ENCODE measurements at places on chromosomes 11 and 22.

- DNase-seq, result no peak
Observed at GRCh38 chr11:61919705-61920631, 2.6 kb upstream of the RAB3IL1 start.

DNA sequence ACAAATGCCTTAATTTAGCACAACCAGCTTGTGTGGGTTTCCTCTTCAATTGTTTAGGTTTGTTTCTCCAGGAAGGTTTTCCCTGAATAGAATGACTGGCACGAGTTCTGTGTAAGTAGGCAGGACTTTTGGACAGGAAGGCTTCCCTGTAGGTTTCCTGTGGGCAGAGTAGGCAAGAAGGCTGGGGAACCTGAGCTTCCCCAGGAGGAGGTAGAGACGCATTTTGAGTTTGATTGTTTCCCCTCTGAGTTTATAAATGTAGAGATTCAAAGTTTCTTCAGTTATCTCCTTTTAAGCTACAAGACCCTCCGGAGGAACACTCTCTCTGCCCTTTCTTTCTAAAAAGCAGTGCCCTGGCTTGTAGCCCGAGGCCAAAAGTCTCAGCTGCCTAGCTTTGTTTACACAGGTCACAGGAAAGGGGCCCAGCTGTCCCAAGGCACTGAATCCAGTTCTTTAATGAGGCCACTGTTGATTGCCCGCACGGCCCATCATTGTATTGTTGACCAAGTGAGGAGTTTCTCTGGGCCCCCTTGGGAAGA lies 66.6 kb upstream of the RDX start:
- DNase-seq, result peak; percentile 26

- DNase-seq, result no peak
Observed at GRCh38 chr11:84906995-84907394, 720.1 kb downstream of the DLG2 start.

DNA sequence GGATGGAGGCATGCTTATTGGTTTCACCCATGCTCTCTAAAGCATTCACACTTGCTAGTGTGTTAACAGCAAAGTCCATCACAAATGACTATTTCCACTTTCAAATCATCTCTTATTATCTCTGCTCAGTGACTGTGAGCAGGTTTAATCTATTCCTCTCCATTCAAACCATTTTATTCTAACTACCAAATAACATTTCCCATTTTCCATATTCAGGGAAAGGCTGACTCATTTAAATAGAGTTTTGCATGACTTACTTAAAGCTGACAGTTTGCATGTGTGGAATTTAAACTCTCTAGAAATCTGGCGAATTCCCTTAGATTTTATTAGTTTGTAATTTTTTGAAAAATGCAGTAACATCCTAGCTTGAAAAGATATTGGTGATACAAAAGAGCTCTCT lies 615.7 kb upstream of the LRRC4C start:
- no peak for DNase-seq

GRCh38 chr11:2525166-2525861 lies 80.5 kb downstream of the KCNQ1 start:
- DNase-seq, result no peak

DNA sequence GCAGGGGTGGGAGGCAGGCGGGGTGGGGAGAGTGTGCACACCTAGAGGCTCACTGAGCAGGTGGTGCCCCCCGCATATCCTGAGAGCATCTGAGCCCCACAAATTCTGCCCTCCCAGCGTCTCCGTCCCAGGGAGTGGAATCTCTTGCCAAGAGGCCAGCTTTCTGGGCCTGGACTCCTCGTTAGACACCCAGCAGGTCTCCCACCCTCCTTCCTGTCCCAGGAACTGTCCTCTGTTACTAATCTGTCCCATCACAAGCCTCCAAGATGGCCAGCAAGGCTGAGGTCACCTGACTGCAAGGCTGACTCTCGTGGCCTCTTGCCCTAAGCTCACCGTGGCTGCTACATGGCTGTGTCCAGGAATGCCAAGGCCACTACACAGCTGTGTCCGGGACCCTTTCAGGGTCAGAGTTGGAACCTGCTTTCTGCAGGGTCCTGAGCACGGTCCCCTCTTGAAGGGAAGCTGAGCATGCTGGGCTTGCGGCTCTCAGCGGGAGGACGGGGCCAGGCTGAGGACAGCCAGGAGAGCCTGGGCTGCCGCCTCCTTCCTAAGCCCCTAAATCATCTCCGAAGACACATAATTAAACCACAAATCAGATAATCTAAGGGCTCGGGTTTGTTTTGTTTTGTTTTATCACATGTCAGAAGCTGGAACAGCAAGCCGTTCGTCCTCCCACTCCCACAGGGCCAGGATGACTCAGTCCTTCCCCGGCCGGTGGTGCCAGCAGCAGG lies 1327.3 kb downstream of the TBC1D22A start:
- no peak for DNase-seq

DNA sequence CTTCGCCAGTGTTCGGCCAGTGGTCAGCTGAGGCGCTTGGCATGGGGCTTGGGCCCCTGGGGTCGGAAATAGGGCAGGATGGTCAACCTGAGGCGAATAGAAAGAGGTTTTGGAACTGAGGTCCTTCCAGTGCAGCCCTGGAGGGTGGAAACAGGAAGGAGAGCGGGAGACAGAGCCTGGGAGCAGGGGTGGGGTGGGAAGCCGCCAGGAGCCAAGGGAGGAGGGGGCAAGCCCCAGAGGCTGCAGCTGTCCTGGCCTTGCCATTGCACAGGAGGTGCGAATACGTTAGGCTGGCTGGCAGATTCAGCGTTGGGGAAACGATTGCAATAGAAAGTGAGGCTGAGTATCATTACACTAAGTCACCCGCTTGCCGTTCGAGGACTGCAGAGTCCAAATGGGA lies 13.9 kb upstream of the KCTD17 start:
- DNase-seq, result no peak

GRCh38 chr22:37965940-37966664 lies 12.6 kb downstream of the POLR2F start:
- no peak for DNase-seq

DNA sequence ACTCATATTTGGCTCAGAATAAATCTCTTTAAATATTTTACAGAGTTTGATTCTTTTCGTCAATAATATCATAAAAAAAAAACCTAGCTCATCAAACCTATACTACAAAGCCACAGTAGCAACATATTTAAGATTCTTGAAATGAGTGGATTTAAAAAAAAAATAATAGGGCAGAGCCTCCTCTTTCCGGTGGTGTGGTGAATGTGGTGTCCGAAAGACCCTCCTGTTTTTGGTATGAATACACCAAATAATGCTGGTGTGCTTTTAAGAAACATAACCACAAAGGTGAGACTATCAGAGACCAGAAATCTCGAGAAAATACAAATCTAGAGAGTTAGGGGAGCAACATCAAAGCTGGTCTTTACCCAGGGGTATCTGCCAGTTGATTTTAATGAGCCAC lies 342.6 kb downstream of the TBC1D22A start:
- no peak for DNase-seq

DNA sequence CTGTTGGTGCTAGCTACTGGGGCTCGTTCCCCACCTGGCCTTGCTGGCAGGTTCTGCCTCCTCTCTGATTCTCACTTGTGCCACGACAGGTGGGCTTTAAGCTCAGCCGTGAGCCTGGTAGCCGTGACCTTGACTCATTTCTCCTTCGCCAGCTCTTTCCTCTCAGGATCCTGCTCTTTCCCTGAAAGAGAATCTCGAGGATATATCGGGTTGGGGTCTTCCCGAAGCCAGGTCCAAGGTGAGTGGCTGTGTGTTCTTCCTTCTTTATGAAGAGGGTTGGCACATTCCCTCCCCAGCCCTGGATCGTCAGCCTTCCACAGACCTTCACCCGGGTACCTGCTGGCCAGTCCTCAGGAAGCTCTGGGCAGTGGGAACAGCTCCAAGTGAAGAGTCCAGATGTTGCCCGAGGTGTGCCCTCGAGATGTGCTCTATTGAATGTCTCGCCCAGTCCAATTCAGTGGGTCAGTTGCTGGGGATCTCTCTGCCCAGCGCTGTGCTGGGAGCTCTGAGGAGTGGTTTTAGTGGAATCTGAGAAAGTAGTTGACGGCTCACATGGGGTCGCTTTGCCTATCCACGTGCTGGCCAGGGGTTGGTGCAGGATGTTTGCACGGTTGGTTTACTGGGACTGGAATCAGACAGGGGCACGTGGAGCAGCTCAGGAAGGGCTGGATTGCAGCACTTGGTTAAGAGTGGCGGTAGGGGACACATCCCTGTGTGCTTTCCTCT lies 1.4 kb downstream of the ZNF74 start:
- no peak for DNase-seq

DNA sequence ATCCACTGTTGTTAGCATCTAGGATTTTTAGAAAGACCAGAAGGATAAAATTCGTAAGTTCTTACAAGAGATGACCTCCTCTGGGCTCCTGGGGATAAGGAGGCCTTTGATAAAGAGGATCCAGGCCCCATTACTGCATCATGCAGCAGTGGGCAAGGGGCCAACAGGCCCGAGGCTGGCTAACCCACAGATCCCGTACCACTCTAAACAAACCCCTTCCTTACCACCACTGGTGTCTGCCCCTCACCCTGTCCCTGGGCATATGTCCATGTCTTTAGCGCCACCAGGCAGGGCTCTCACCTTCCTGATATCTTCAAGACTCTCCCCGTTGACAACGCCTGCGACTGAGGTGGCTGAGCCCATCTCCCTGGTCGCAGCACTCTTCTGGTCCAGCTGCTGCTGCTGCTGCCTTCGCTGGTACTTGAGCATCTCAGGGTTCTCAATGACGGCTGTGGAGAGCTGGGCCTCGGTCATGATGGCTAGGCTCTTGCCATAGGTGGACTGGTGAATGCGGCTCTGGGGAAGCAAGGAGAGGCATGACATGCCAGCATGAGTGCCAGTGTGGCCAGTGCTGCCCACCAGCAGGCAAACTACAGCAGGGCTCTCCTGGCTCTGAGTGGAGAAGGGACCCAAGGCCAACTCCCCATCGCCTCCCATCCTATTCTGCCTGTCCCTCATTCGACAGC lies 46.2 kb downstream of the HIRA start:
- no peak for DNase-seq

GRCh38 chr22:19187716-19188563 lies 9.4 kb upstream of the SLC25A1 start:
- DNase-seq, result no peak

DNA sequence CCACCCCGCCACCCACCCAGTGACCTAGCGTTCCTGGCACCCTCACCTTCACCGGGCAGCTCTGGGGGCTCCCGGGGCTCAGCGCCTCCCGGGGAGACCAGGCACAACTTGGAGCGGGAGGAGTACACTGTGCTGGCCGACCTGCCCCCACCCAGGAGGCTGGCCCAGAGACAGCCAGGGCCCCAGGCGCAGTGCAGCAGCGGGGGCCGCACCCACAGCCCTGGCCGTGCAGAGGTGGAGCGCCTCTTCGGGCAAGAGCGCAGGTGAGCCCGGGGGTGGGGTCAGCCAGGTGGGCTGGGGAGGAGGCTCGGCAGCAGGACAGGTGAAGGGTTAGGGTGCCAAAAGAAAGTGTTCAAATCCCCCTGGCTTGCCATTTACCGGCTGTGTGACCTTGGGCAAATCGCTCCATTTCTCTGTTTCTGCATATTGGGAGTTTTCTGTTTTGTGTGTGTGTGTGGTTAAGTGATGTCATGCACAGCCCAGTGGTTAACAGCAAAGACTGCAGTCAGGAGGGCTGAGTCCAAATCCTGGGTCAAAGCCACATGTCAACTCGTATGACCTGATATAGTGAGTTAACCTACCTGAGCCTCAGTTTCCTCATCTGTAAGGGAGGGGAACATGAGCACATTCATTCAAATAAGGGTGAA lies 29.5 kb downstream of the TRIOBP start:
- no peak for DNase-seq

- no peak for DNase-seq
Observed at GRCh38 chr11:61712314-61712713, 32.1 kb downstream of the DAGLA start.

- DNase-seq, result no peak
Observed at GRCh38 chr11:94450048-94450447, 43.6 kb downstream of the MRE11 start.

- DNase-seq, result no peak
Observed at GRCh38 chr11:66136752-66137123, 66.7 kb downstream of the PACS1 start.

DNA sequence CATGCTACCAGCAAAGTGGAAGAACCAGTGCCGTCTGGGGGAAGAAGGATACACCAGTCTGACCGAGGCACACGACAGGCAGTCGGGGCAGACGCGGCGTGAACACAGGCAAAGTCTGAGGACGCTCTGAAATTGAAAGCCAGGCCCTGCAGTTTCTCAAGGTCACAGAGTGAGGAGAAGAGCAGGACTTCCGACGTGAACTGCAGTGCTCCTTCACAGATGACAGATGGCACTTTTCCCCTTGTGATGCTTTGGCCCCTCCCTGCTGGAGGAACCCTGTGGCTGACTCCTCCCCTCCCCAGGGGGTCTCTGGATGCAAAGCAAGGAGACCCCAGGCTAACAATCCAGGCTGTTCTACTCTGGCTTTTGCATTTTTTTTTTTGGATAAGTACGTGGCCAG lies 19.6 kb upstream of the JAM3 start:
- DNase-seq, result no peak

GRCh38 chr11:71428861-71429435 lies 19.2 kb downstream of the DHCR7 start:
- DNase-seq, result no peak

DNA sequence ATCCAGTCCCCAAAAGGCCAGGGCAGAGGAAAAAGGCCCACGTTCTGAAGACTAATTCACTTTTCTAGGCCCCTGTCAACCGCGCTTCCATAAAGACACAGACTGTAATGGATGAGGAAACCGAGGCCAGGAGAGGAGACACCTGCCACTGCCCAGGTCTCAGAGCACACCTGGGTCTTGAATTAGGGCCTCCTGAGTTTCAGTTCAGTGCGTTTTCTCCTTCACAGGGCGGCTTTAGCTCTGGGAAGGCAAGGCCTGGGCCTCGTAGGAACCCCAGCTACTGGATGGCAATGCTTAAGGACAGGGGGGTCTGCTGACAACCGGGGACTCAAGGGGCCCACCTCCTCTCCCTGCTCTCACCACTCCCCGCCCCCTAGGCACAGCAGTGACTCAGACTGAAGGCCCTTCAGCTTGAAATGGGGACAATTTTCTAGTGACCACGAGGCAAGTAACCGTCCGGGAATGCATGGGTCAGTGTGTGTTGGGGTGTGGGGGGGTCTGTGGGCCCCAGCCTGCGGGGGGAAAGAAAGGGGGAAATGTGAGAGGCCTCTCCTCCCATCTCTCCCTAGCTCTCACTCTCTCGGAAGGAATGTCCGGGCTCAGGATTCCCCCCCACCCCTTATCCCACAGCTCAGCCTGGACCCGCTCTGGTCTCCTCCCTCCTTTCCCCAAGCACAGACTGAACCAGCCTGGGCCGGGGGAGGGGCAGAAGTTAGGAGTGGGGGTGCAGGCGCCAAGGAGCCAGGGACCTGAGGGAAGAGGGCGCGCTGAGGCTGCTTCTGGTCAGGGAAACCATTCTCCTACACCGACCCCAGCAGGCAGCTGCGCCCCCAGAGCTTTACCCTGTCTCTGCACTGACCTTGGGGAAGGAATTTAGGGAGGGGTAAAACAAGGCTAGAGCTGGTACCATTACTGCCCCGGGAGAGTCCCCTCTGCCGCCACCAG lies 17.2 kb downstream of the CREB3L1 start:
- no peak for DNase-seq

GRCh38 chr11:22703591-22703990 lies 37.2 kb downstream of the GAS2 start:
- peak; percentile 87 for DNase-seq

GRCh38 chr11:1927848-1928469 lies 8.5 kb downstream of the TNNT3 start:
- no peak for DNase-seq

Data from NCI-H510A treated with DMSO at 0.1 percent for 48 hours (cell line).